BJ (cell line): ENCODE measurements at places on chromosomes 12 and 14.

GRCh38 chr14:66944872-66945271 lies 244.4 kb upstream of the GARIN2 start:
- no peak for DNase-seq

GRCh38 chr14:54894995-54895394 lies 7.6 kb downstream of the GCH1 start:
- DNase-seq, result no peak

DNA sequence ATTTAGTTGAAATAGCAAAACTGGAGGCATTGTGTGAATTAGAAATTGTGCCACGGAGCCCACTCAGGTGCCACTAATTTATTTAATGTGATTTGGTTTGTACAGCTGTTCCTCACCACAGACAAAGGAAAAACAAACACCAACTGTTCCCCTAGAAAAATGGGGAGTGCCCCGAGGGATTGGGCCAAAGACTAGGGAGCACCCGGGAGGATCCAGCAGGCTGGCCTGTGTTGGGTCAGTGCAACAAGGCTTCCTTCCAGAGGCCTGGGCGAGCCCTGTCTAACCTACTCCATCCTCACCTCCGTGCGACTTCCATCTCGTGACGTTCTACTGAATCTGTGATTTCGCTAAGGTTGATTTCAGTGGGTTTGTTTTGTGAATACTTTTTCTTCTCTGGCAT lies 206.2 kb downstream of the CHST11 start:
- no peak for DNase-seq

DNA sequence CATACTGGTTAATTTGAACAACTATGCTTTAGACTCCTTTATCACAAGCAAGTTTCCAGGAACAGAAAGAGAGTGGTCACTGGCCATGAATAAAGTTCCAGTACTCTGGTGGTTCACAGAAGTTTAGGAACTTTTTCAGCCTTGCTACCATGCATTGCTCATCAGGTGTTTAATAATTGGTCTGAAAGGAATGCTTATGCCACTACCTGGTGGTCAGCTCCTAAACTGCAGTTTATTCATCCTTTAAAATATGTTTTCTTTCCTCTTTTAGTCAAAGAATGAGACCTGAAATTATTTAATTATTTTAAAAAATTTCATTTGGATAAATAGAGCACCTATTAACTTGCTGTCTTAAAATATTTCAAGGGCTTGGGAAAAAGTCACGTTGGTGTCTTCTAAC lies 260.1 kb upstream of the OR4E1 start:
- no peak for DNase-seq

GRCh38 chr12:119241580-119242169 lies 62.9 kb downstream of the HSPB8 start:
- DNase-seq, result no peak
